ENCODE measurements at places on chromosomes 4 and X.

DNA sequence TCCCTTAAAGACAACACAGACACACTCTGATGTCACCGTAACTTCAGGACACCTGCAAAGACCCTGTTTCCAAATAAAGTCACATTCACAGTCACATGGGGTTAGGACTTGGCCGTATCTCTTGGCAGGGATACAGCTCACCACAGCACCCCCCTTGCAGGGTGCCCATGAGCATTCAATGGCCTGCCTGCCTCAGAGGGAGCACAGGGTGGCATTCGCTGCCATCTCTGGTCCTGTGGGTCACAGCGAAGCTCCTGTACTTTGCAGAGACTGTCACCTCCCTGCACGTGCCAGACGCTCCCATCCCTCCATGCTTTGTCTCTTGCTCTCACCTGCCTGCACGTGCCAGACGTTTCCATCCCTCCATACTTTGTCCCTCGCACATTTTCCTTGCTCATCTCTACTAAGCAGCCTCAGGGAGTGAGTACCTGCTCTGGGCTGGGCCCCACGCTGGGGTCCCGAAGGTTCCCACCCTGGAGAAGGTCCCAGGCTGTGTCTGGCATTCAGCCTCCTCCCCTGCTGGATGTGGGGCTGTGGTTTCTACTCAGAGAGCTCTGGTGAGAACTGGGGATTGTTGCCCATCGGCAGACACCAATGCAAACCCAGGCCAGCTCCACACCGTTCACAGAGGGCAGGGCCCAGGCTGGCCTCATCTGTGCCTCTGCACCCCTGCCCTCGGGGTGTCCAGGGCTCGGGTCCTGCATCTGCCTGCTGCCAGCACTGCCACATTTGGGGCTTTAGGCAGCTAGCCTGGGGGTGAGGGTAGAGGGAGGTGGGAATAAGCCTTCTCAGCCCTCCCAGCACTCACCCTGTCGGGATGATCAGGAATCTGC, 15.8 kb downstream of the HTRA3 start:
- DNase-seq = no peak

DNA sequence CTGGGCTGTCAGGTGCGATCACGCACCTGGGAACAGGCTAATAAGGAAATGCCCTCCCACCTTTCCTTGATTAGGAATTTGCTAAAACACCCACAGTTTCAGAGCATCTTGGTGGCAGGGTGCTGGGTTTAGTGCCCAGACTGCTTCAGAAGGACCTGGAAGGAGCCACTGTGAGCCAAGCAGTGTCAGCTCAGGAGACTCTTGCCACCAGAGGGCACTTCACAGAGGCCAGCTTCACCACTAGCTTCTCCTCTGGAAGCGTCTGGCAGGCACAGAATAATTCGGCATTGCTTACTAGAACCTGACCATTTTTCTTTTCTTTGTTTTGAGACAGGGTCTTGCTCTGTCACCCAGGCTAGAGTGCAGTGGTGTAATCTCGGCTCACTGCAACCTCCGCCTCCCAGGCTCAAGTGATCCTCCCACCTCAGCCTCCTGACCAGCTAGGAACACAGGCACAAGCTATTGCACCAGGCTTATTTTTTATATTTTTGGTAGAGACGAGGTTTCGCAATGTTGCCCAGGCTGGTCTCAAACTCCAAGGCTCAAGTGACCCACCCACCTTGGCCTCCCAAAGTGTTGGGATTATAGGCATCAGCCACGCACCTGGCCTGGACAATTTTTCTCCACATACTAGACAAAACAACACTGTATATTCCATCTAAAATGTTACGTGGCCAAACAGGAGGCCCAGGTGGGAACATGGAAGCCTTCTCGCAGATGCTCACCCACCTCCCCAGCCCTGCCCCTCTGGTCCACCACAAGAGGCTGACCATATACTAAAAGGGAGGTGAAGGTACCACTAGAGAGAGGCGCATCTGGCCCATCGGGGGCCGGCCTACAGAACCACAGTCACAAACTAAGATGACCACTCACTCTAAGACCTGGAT, 14.1 kb downstream of the NOP14 start:
- no peak for DNase-seq

DNA sequence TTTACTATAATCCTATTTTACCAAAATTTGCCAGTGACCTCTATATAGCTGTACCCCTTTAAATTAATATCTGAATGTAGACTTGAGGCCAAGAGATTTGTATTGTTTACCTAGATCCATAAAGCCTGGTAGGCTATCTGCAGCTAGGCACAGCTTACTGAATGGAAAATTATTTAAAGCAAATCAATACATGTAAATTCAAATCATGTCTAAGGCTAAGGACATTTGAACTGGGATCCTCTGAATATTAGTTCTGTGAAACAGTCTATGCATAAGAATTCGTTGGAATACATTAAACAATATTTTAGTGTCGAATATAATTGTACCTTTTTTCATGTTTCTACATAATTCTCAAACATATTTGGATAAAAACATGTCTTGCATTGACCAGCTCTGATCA, 1.6 kb downstream of the UGT2A3 start:
- no peak for DNase-seq

DNA sequence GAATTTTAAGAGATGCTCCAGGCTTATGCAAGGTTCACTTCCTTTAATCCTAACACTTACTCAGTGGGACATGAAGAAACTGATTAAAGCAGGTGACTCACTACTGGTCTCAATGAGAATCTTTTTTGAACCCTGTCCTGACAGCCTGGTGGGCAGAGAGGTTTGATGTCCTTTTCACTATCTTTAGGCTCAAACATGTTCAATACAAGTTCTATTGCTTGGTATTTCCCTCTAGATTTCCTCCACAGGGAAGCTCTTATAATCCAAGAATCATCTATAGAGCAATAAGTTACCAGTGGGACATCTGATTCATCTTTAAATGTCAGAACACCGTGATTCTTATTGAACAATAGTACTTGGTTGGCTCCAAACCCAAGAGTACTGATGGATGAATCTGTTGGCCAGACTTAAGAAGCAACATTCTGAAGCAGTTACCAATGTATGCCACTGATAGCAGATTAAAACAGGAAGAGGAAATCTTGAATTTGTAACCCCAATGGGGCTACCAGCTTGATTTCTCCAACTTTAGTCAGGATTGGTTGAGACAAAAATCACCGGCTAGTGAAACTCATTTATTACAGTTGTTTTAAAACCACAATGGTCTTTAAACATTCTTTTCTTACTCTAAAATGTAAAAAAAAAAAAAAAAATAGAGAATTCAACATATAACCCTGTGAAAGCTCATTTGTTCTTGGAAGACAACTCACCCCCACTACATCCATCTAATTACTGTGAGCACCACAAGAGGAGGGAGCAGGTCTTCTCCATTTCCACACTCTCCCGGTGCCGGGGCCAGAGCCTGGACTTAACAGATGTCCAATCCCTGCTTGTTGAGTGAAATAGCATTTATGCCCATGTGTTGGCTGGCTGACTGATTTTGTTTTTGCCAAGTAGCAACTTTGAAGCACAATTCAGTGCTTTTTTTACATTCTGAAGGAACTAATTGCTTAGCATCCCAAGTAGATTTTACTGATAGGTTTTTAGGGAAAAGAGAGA, 43.3 kb downstream of the FGFBP1 start:
- DNase-seq = no peak

GRCh38 chr4:173111031-173111430, 57.6 kb upstream of the GALNT7 start:
- no peak for DNase-seq

DNA sequence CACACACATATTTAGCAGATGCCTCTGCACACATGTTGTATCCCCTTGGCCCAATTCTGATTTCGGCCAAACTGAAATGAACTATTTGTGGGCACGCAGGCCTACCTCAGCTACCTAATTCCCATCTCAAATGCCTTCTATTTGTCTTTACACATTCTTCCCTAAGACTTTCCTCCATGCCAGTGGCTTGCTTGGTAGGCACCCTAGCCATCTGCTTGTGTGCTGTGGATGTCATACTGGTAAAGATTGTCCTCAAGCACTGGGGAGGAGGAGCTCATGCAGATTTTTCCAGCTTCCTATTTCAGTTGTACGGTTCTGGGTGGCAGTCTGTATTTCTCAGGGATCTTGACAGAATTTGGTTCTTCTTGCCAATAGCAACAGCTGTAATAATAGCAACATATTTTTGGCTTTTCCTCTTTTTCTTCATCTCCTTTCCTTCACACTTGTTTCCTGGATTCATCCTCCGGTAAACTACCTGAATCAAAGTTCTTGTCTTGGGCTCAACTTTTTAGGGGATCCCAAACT, 514.3 kb downstream of the ADGRL3 start:
- no peak for DNase-seq

DNA sequence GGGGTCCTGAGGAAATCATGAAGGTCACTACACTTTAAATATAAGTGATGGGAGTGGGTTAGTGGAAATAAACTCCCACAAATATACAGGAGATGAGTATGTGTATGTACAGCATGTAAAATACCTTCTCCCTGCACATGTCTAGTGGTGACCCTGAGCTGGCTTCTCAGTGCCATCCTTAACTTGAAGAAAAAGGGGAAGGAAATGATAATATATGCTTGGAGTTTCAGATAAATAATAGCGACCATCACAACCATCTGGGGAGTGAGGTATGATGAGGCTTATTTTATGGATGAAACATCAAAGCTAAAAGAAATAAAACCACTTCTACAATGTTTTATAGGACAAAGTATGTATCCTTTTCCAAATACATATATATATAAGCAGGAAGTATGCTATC, 41.0 kb upstream of the SORBS2 start:
- no peak for DNase-seq
